ENCODE measurements at places on chromosomes 12 and 14. TPM values are rescaled to one million over a fixed set of nuclear protein-coding genes. Genes with fewer than 3 reads are reported as not detected.
A peak's percentile ranks its signal among the peaks of the same experiment; 100 is the strongest.

DNA sequence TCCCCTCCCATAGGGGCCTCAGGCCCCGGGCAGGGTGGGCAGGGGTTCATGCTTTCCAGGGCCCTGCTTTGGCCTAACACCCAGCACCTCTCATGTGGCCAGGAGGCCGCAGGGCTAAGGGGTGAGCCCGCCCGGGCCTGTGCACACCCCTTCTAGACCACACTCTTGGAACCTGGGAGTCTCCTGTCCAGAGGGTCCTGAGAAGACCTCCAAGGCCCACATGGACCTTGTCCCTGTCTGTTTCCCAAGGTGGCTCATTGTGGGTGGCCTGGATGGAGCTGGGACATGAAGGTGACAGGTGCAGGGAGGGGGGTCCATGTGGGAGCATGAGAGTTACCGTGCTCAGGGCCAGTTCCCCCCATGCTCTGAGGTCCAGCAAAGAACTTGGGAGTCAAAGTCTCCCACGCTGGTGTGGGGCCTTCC, 11.6 kb downstream of the DLK1 start:
- no peak overlapping the region for H3K4me3 ChIP-seq
- no peaks in the 10 kb centered on the region for H3K36me3 ChIP-seq
- no peak overlapping the region for H3K27ac ChIP-seq
- H3K27me3 ChIP-seq = no peaks in the 10 kb centered on the region
- H3K4me1 ChIP-seq = no peaks in the 10 kb centered on the region

DNA sequence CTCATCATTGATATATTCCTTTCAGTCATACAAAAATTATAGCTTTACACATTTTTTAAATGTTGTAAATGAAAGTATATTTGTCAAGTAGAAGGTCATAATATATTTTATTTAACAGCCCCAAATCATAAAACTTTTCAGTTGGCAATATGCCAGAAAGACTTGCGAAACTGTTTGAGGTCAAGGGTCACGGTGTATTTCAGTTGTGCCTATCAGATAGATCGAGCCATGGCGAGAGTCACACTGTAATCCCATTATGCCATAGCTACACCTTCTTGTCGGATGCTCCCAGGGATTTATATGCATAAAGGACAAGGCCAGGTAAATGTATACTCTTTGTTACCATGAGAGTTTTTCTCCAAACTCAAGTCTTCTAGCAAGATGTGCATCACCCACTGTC, 26.7 kb upstream of the G2E3 start:
- no peak for DNase-seq
- peaks cover 14% of the 10 kb centered on the region for H3K27me3 ChIP-seq
- no peaks in the 10 kb centered on the region for H3K4me1 ChIP-seq

DNA sequence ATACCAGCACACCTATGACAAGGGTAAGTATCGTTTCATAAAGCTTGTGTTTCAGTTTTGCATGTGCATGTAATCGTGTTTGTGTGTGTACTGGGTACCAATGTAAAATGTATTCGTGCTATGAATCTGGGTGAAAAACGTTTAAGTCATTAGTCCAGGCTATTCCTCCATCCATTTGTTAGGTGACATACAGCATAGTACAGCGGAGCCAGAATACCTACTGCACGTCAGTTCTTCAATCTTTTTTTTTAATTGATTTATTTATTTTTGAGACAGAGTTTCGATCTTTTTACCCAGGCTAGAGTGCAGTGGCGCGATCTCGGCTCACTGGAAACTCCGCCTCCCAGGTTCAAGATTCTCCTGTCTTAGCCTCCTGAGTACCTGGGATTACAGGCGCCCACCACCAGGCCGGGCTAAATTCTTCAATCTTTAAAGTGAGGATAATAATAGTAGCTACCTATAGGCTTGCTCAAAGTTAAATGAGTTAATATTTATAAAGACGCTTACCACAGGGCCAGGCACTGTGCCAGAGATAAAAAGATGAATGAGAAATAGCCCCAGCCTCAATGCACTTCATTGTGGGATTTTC, 661 bp upstream of the RPS26 start:
- H3K27ac ChIP-seq = peak overlapping the region; percentile 91
- peak overlapping the region; percentile 81 for H3K4me3 ChIP-seq
- no peak for DNase-seq
- H3K4me1 ChIP-seq = no peaks in the 10 kb centered on the region
- H3K27me3 ChIP-seq = no peaks in the 10 kb centered on the region

The HHIPL1 gene
- 0.10 TPM for total RNA-seq

The DNAI7 gene
- total RNA-seq = not detected

Measured in MCF 10A (cell line).